ELF-1 (cell line): ENCODE measurements at places on chromosomes 5 and 9.

DNA sequence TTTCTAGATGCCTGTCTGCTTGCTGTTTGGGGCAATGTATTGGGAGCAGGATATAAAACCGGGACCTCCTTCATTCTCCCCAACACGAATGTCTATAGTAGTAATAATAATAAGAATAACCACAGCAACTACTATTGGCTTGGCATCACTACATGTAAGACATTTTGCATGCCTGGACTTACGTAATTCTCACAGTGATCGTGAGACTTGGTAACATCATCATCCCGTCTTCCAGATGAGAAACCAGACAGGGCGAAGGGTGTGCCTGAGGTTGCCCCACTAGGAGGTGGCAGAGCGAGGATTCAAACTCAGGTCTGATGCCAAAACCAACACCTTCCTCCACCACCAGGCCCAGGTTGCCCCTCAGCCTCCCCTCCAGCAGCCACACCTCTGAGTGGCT lies 185.1 kb downstream of the RGS3 start:
- DNase-seq, result no peak

DNA sequence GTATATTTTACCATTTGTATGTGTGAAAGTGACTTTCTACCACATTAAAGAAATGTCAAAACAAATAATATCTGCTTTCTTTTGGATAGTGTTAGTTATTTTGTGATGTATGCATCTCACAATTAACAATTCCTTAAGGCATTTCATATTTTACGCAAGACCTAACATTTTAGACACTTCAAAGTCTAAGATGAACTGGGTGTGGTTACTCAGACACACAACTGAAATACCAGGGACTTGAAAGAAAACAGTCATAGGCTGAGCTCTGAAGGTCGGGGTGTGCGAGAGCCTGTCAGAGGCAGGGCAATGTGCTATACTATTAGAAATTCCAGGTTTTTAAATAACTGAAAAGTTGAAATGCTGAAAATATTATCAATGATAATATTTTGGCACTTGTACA lies 44.5 kb upstream of the ZNF622 start:
- DNase-seq, result no peak

GRCh38 chr9:122819791-122820489 lies 8.4 kb downstream of the PDCL start:
- DNase-seq, result no peak

- no peak for DNase-seq
Measured at GRCh38 chr5:109029847-109030246, 282.1 kb downstream of the FER start.

DNA sequence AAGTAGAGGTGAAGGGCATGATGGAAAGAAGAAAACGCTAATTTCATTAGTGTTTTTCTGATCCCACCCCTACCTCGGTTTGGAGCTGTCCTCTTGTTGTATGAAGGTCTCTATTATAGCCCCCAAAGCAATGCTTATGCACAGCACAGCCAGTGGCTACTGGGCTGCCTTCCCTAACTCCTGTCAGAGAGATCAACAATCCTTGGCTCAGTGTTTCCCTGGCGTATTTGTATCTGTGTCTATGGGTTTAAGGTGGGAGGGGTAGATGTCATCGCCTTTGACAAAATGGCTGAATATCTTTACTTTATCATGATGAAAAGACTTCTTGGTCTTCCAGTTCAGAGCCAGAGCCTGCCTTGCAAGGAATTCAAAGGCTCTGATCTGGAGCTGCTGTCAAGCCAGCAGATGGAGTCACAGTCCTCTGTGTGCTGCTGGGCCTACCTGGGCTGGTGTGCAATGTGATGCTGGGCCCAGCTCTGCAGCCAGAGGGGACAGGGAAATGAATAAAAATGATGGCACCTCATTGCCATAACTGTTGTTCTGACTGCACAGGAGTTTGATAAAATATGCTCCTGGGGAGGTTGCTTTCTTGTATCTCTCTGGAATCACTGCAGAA lies 20.1 kb upstream of the HSPA9 start:
- DNase-seq, result peak; percentile 51

DNA sequence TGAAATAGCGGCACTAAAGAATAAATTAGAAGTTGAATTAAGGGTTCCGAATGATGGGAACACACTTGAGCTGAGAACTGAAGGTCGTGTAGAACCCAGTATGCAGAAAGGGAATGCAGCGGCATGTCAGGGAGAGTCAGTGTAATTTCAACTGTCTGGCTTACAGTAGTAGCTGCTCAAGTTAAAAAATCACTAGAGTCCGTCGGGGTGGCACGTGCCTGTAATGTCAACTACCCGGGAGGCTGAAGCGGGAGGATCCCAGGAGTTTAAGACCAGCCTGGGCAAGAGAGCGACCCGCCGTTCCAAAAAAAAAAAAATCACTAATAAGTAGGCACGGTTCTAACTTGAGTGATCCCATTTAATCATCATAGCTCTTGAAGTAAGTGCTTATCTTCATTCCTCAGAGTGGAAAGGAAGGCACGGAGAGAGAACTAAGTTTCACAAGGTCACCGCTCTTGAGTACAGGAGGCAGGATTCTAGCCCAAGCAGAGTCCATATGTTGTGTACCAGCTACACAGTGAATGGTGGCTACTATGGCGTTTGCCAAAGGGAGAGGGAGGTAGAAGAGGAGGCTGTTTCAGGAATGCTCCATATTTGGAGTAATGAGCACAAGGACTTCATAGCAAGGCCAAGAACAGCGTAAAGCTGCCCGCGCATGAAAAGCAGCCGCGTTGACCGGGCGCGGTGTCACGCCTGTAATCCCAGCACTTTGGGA lies 831 bp downstream of the RMRP start:
- no peak for DNase-seq

DNA sequence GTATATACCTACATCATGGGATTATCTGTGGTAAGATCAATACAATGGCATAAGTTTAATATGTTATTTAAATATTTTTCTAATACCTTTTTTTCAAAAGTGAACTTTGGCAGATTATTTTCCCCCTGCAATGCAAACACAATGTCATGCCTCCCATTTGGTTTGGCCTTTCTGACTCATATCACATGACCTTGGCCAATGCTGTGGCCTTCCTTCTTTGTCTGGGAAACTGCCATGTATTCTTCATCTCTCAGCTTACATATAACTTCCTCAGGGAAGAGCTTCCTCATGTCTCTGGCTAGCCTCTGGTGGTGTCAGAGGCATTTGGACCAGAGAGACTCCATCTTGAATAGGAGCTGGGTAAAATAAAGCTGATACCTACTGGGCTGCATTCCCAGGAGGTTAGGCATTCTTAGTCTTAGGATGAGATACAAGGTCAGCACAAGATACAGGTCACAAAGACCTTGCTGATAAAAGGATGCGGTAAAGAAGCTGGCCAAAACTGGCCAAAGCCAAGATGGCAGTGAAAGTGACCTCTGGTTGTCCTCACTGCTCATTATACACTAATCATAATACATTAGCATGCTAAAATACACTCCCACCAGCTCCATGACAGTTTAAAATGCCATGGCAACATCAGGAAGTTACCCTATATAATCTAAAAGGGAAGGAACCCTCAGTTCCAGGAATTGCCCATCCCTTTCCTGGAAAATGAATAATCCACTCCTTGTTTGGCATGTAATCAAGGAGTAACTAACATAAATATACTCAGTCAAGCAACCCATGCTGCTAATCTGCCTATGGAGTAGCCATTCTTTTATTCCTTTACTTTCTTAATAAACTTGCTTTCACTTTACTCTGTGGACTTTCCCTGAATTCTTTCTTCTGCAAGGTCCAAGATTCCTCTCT lies 76.0 kb downstream of the C9orf153 start:
- DNase-seq, result no peak

GRCh38 chr9:109314011-109314531 lies 6.8 kb downstream of the EPB41L4B start:
- DNase-seq, result no peak

- DNase-seq, result no peak
Measured at GRCh38 chr5:121373371-121373770, 478.3 kb upstream of the FTMT start.

DNA sequence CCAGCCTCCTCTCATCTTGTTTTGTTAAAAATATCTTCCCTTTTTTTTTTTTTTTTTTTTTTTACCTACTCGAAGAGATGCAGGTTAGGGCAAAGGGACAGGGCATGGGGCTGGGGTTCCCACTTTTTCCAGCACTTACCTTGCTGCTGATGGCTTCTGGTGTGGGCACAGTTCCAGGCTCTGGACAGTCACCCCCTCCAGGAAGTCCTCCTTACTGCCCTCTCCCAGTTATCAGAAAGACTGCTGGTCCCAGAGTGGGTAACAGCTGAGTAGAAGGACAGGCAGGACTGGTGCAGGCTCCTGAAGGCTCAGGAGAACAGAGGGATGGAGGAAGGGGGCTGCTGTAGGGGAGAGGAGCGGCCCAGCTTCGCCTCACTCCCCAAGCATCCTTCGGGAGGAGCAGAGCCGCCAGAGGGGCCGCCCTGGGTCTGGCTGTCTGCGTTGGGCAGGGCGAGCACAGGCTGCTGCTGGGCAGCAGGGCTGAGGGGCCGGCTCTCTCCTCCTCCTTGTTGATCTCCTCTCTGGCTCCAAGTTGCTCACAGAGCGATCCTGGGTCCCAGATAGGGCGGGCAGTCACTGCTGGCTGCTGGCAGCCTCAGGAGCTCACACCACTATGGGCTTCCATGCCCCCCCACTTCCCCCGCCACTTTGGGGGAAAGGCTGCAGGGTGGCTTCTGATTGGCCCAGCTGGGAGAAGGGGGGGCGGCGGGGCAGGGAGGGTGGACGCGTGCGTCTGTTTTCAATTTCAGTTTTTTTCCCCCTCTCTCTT lies at the start of gene PDGFRB:
PDGFRB (minus strand) TSS at position 588 of the 769 bp plus-strand sequence. CDS start 18,798 bp downstream, outside the sequence.
- peak; percentile 74 for DNase-seq

GRCh38 chr5:91430949-91431348 lies 47.8 kb upstream of the ARRDC3 start:
- DNase-seq, result no peak

- no peak for DNase-seq
Measured at GRCh38 chr9:100499460-100499859, 26.5 kb downstream of the TMEFF1 start.

- DNase-seq, result no peak
Measured at GRCh38 chr9:547314-547713, 294.2 kb upstream of the DMRT1 start.

DNA sequence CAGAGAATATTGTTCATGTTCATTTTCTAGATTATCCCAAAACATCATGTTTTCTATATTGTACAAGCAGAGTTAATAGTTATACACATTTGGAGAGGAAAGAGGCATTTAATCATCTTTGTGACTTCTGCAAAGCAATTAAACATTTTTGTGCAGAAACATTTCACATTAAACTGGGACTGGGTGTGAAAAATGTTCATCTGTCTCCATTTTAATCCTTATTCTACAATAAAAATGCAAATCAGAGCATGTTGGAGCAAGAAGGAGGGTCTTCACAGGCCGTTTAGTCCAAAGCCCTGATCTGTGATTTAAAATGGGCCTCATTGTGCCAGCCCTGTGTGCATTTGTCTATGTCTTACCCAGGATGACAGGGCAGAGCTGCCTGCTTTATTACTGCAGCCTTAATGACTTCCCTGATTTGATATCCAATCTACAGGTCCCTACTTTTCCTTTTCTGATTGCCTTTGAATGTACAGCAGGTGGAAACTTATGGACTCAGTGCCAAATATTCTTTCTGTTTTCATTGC lies 183.5 kb downstream of the CAVIN4 start:
- DNase-seq, result no peak

DNA sequence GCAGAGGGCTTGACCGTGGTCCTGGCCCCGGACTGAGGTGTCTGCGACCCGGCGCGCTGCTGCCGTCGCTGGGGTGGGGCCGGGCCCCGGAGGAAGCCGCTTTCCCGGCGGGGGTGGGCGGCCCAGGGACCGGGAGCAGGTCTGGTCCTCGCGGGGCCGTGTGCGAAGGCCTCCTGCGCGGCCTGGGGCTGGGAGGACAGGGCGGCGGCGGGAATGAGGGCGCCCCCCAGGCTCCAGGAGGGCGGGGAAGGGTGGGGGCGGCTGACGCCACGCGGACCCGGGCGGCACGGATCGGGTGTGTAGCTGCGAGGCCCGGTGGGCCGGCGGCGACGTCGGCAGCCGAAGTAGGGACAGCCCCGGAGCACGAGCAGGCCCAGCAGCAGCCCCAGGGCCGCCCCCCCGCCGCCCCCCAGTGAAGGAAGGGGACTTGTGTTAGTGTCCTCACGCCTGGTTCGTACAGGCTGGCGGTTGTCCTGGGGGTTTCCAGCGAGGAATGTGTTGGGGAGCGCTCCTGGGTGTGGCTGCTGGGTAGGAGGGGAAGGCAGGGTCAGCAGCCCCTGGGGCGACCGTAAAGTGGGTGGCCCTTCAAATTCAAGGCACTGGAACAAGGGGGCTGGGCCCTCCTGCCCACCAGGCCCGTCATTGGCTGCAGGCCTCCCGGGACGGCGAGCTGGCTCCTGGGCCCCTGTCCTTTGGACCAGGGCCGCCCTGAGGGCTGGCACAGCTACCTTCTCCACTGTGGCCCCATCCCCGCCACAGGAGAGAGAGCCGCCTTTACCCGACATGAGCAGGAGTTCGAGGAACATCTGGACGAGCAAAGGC lies 597 bp upstream of the TMEM250 start:
- peak; percentile 89 for DNase-seq

GRCh38 chr5:144072518-144072927 lies 97.9 kb downstream of the YIPF5 start:
- DNase-seq, result no peak

DNA sequence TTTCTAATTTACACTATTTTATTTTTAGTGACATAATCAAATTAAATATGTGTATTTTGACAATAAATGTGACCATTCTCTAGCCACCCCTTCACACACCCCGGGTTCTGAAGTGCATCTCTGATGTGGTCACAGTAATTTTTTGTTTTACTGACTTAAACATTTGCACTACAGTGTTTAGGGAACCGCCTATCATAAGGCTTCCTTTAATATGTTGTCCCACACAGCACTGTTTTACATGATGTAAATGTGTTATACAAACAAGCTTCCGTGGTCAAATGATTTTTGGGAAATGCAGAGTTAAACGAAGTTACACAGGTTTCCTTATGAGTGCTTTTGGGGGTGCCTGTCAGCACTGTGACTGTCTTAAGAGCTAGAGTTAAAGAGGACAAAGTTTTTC lies 86.5 kb downstream of the KDM4C start:
- no peak for DNase-seq

DNA sequence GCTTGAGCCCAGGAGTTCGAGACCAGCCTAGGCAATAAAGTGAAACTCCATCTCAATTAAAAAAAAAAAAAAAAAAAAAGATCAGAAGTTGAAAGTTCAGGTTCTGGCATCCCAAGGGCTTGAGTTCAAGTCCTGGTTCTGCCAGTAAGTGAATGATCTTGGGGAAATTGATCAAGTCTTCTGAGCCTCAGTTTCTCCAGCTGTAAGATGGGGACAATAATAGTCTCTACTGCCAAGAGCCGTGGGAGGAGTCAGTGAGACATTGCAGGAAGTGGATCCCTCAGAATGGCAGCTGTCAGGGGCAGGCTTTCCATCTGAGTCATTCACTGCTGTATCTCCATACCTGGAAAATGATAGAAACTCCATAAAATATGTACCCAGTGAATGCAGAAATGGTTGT lies 37.8 kb upstream of the FUBP3 start:
- no peak for DNase-seq

- no peak for DNase-seq
Measured at GRCh38 chr5:105882956-105883481, 1787.7 kb downstream of the EFNA5 start.

- DNase-seq, result peak; percentile 52
Measured at GRCh38 chr5:34474573-34475021, 181.5 kb upstream of the RAI14 start.
